ENCODE measurements at places on chromosomes 7 and 10.

- no peak for DNase-seq
Observed at GRCh38 chr7:117564080-117564479, 84.3 kb downstream of the CFTR start.

GRCh38 chr10:121644501-121644900 lies 46.3 kb upstream of the FGFR2 start:
- no peak for DNase-seq

GRCh38 chr7:55308186-55308929 lies 56.8 kb upstream of the LANCL2 start:
- peak; percentile 85 for DNase-seq

DNA sequence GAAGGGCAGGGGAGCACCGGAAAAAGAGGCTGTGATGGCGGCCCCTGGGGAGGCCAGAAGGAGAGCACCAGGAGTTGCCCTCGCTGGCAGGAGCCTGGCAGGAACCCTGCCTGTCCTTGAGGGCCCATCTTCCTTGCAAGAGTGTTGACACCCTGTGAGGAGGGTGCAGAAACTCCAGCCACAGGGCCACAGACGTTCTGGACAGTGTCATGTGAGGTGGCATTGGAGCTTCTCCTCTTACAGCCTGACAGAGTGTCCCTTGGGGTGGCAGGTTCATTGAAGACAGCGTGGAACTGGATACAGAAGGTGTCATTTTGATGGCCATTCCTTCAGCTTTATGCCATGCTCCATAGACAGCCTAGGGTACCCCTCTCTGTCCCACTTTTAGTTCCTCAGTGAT lies 54.2 kb downstream of the RBM20 start:
- no peak for DNase-seq

- peak; percentile 30 for DNase-seq
Observed at GRCh38 chr7:114821030-114821900, 100.6 kb upstream of the MDFIC start.

DNA sequence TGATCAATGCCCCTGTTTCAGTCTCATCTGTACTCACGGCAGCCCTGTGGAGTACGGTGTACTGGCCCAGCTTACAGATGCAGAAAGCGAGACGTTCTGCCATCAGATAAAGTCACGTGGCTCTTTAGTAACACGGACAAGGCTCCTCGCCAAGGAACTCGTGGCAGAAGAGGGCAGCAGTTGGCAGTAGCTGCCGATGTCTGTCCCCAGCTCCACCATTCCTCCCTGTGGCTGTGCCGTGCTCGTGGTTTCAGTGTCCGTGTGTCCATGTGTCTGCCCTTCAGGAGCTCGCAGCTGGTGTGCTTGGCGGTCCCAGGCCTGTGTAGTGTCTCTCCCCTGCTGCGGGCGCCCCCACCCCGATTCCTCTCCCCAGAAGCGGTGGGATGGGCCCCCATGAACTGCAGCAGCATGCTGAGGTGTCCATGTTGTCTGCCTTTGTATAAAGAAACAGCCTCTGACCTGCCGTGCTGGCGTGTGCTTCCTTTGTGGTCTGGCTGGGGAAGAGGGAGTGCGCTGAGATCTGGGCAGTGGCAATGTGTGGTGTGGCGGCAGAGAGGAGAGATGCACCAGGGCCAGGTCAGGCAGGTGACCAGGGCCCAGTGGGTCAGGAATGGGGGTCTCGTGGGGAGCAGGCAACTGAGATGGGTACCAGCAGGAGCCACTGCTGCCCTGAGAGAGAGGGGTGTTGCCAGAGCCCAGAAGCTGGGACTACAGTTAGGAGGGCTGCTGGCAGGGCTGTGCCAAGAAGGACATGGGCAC lies 9.8 kb downstream of the RHBDD2 start:
- DNase-seq: no peak

GRCh38 chr7:150738591-150739001 lies 1.4 kb downstream of the GIMAP5 start:
- DNase-seq: peak; percentile 15

GRCh38 chr7:116918704-116919103 lies 34.6 kb upstream of the ST7 start:
- DNase-seq: peak; percentile 80

GRCh38 chr7:2082139-2082998 lies 150.4 kb downstream of the MAD1L1 start:
- peak; percentile 81 for DNase-seq

DNA sequence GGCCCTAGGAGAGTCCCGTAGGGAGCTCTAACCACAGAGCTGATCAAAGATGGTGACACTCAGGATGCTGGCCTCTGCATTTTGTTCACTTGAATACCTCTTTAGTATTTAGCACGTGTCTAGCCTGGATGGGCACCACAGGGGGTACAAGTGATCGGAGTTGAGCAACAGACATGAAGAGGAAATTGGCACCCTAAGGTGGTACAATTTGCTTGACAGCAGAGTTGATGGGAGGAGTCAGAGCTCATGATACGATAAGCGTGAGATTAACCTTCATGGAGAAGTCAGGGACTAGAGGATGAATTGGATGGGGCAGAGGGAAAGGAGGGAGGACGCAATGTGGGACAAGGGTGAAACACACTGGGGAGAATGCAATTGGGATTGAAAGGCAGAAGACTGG lies 9.9 kb upstream of the ZNF212 start:
- DNase-seq: no peak

DNA sequence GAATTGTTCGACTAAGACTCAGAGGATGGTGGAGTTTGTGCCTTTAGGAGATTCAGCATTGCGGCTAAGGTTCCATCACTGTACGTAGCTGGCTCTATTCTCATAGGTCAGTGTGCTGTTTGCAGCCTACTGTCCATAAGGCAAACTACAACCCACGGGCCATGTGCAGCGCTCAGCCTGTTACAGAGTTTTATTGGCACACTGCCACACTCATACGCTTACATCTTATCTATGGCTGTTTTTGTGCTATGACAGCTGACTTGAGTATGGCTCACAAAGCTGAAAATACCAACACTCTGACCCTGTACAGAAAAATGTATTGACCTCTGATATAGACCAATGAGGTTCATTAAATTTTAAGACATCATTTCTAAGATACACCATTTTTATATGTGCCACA lies 114.5 kb downstream of the ARID5B start:
- DNase-seq: no peak

GRCh38 chr7:115054478-115055065 lies 132.7 kb downstream of the MDFIC start:
- DNase-seq: no peak

- peak; percentile 42 for DNase-seq
Observed at GRCh38 chr10:650886-651615, 38.4 kb downstream of the DIP2C start.

DNA sequence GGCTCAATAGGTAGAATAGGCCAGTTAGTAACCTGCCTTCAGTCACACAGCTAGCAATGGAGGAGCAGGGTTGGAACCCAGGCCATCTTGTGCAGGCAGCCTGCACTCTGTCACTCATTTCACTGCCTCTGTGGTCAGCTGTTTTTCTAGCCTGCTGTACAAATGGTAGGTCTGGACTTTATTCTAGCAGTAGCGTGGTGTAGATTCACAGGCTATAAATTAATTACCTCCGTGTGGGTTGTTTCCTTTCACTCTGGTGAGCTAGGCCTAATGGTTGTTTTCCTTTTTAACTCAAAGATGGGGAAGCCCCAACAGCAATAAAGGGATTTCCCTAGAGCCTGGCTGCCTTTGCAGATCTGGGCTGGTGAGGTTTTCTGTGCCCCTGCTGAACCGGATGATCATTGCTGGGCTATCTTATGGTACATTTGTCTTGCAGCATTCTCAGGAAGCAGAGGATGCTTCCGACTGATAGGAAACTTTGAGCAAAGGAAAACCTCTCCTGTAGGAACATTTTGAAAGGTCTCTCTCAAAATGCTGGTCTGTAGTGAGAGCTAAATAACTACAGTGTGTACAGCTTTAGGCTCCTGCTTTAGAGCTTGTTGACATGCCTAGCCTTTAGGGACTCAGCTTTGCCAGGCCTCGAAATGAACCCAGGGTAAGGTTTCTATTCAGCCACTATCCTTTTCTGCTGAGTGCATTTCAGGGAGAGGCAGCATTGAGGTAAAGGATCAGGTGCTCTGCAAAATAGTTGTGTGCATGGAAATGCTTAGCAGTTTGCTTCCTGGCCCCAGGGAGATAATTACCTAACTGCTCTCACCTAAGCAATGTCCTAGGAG lies 157.4 kb downstream of the ST7 start:
- no peak for DNase-seq

- DNase-seq: peak; percentile 30
Observed at GRCh38 chr10:14587540-14588083, 187.1 kb downstream of the FAM107B start.

GRCh38 chr7:33774762-33775523 lies 130.4 kb upstream of the BMPER start:
- peak; percentile 73 for DNase-seq
